Cardiac septum (tissue), 1 donor: ENCODE measurements at places on chromosomes 2 and 18. TPM values are rescaled to one million over a fixed set of nuclear protein-coding genes. Genes with fewer than 3 reads are reported as not detected.

The IL36A gene
- not detected for total RNA-seq

The PRKAG3 gene
- total RNA-seq: 0.13 TPM

The ZC3H6 gene
- 19.1 TPM for total RNA-seq

The IL36RN gene
- total RNA-seq: not detected

The ALPP gene
- total RNA-seq: not detected

The ALMS1 gene
- 11.6 TPM for total RNA-seq

The MARCO gene
- 0.92 TPM for total RNA-seq

The FAM237A gene
- 1.9 TPM for total RNA-seq

The REG3G gene
- not detected for total RNA-seq

The CDK5R2 gene
- total RNA-seq: not detected
